Panc1 (cell line): ENCODE measurements at places on chromosomes 3 and 15. TPM values are rescaled to one million over a fixed set of nuclear protein-coding genes. Genes with fewer than 3 reads are reported as not detected.

The CHRD gene
- 1.4 TPM for total RNA-seq

- DNase-seq: no peak
Observed at GRCh38 chr3:44098656-44099415, 142.8 kb upstream of the TOPAZ1 start.

GRCh38 chr3:153192327-153192726 lies 30.3 kb downstream of the RAP2B start:
- DNase-seq: no peak

DNA sequence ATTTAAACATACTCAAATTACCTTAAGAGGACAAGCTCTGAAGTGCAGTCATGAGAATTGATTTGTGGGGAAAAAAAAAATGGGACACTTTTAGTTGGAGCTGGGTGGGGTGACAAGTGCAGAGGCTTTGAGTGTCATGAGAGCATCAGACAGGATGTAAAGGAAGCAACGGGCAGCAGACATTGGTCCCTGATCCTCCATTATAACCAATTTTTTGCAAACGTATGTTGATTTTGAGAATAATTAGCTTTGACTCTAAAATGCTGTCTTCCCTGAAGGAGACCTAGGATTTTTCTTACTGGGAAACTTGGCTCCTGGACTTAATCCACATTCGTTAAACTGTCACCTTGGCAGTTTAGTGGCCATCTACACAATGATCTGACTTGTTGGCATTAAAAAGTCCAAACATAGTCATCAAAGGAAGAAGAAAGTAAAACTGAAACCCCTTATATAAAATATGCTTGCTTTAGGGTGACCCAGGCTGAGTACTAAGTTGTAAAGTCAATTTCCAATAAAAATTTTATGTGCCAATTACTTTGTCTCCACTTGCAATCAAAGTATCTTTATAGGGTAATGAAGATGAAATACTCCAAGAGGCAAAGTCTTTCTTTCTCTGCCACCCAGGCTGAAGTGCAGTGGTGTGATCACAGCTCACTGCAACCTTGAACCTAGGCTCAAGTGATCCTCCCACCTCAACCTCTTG lies 45.6 kb downstream of the BCL2L10 start:
- no peak for DNase-seq

GRCh38 chr3:172467170-172467824 lies 19.0 kb upstream of the GHSR start:
- no peak for DNase-seq

The CYP19A1 gene
- not detected for total RNA-seq

- no peak for DNase-seq
Observed at GRCh38 chr3:126348308-126348920, 8.8 kb downstream of the KLF15 start.

The CYP8B1 gene
- total RNA-seq: 0.08 TPM

GRCh38 chr15:41921639-41922038 lies 27.8 kb upstream of the SPTBN5 start:
- DNase-seq: no peak

GRCh38 chr15:92097474-92098178 lies 244.1 kb downstream of the SLCO3A1 start:
- DNase-seq: no peak

DNA sequence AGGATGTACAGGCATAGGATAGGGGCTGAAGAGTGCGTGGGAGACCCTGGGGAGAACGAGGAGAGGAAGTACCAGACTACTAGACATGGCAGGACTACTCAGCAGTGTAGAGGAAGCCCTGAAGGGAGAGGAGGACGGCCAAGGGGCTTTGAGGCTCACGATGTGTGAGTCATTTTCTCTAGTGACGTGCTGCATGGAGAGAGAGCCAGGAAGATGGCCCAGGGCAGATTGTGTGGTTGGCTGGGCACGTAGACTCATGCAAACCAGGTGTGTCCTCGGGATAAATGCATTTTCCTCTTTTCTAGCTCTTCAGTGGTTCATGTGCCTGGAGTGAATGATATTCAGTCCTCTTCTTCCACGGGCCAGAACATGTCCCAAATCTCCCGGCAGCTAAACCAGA lies 115.0 kb upstream of the ABHD17C start:
- no peak for DNase-seq

- DNase-seq: no peak
Observed at GRCh38 chr3:152853196-152853595, 18.3 kb downstream of the P2RY1 start.

The SCN11A gene
- not detected for total RNA-seq

DNA sequence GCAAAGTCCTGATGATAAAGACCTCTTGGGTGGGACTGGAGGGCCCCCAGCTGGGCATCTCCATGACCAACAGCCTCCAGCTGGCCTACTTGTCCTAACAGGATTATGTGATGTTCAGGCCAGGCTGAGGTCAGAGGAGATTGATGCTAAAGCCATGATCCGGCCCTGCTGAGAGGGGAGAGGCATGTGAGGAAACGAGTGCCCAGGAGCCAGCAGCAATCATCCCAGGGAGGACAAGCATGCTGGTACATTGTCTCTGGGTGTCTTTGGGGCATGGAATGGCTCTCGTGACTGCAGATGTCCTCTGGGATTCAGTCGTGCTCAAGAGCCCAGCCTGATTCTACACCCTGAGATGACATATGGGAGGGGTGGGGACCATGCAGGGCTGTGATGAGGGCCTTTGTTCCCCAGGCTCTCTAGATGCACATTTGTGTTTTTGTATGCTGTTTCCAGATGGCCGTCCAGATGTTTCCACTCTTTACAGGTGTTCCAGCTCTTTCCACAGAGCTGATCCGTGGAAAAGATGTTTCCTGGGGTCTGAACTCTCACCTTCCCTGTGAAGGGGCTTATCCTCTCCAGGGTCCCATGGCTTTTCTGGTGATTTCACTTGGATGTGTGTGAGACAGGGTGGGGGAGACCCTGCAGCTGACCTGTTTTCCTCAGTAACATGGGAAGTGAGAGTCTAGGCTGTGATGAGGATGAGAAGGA lies 20.2 kb downstream of the SLC24A1 start:
- no peak for DNase-seq

GRCh38 chr15:68608206-68608843 lies 29.5 kb downstream of the CORO2B start:
- no peak for DNase-seq

DNA sequence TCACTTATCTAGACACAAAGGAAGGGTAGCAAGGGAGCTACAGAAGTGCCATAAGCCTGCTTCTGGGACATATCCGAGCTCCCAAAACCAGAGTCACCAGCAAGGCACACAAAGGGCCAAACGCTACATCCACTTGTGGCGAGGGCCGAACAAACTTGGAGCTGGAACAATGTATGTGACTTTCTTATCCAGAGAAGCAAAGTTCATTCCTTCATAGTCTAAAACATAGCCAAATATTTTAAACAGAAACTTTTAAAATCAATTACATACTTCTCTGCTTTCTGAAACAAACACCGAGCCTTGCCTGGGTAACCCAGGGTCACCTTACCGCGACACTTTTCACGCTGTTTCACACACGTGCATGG lies 15.9 kb downstream of the ZXDC start:
- DNase-seq: no peak

The PRICKLE2 gene
- 0.26 TPM for total RNA-seq

- DNase-seq: no peak
Observed at GRCh38 chr15:90334304-90334731, 17.8 kb upstream of the ZNF774 start.

DNA sequence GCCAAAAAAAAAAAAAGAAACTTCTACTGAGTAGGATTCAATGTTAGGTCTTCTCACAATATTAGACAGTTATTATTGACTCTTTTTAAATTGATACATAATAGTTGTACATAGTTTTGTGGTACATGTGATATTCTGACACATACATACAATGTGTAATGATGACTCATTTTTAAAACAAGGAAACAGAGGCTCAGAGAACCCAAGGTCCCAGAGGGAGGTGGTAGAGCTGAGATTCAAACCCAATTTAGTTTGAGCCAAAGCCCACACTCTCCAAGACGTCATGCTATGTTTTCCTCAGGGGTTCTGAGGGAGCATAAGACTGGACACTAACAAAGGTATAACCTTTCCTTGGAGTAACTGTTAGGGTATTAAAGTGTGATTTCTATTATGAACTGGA lies 40.6 kb downstream of the MYO5C start:
- DNase-seq: no peak

DNA sequence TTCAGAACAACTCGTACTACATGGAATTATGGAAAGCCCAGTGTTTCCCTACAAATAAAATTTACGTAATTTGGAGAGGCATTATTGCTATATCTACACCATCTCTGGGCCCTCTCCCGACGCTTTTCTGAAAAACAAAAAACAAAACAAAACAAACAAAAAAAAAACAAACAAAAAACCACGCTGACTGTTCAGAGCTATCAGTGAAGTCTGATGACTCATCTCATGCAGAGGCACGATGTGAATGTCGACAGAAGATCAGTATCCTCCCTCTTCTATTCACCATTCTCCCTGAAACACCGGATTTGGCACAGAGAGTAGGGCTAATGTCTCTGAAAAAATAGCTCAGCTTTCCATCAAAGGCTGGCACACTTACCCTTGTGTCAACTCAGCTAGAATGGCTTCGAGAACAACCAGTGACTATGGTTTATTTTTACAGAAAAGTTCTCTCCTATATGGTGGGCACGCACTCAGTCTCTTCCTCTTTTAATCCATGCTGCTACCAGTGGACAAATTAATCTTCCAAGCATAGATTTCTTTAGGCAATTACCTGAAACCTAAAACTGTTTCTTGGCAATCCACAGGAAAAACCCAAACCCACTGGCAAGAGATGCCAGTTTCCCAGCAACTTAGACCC lies 1.5 kb downstream of the CRBN start:
- no peak for DNase-seq

DNA sequence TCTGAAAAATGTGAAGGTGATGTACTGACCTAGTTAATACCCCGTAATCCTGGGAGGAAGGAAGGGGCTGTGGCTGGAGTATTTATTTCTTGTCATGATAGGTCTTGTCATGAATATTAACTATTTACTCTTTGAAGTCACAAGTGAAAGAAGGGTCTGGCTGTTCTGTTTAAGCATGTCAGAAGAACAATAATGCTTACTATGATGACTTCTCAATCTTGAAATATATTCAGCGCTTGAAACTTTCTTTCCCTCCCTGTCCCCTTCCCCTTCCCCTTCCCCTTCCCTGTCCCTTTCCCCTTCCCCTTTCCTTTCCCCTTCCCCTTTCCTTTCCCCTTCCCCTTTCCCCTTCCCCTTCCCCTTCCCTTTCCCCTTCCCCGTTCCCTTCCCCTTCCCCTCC lies 153.9 kb downstream of the PPM1L start:
- no peak for DNase-seq

GRCh38 chr15:63469190-63469589 lies 35.2 kb upstream of the USP3 start:
- no peak for DNase-seq

- DNase-seq: no peak
Observed at GRCh38 chr3:120284747-120285507, at the start of gene GPR156. TSS of gene GPR156 (minus strand) at chr3:120285222. CDS start at chr3:120244098, 41,124 bp downstream.

GRCh38 chr15:95716708-95717107 lies 613.8 kb upstream of the NR2F2 start:
- DNase-seq: no peak

GRCh38 chr3:119346076-119346496 lies 51.9 kb downstream of the ARHGAP31 start:
- DNase-seq: no peak

DNA sequence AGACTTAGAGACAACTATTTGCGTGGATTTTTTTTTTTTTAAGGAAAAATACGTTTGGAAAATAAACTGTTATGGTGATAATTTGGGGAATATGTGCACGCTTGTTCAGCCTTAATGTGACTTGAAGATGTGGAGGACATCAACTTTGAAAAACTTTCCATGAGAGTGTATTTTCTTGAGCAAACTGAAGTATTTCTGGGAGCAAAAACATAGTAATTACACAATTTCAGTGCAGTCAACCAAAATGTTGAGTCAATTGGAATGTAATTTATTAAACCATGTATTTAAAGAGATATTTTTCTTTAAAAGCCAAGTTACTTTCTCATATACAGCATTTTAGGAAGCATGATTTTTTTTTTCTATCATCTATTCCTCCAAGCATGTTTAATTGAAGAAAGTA lies 80.3 kb upstream of the FLNB start:
- DNase-seq: no peak

DNA sequence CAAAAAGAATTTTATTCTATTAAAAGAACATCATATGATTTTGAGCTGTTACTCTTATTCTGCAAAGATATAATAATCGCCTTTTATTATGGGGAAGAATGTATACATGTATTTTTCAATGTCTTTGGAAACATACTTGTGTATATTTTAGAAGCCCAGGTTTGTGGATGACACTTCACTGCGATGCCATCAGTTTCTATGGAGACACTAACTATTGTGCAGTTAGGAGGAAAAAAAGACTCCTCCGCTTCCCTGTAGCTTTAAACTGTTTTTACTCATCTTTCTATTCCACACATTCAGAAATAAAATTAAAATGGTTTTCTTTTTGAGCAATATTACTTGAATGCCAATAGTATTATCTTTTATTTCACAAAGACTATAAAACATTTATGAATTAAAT lies 305.0 kb downstream of the NLGN1 start:
- no peak for DNase-seq

DNA sequence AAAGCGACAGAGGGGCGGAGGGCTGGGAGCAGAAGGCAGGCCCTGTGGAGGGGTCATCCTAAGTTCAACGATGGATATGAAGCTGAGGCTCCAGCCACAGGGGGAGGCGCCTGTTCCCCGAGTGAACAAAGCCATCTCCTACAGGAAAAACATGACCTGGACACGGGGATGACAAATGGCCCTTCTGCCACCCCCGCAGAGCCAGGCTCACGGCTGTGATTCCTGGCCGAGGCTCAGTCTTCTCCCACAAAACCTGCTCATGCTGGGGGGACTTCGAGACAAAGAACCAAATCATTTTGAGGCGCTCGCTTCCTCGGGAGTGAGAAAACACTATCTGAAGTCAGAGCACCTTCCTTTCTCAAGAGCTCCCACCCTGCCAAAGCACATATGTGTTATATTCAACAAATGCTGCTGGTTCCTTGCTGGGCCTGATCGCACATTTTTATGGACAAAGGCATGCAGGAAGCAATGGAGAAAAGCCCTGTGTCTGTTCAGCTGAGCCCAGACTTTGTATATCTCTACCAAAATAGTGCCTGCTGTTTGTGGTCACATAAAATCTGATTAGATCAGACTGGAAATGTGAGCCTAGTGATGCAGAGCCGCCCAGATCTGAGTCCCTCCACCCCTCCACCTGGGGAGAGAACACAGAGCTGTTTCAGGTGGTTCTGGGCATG lies 5.6 kb downstream of the RBP1 start:
- no peak for DNase-seq

GRCh38 chr15:91821458-91821857 lies 32.0 kb upstream of the SLCO3A1 start:
- no peak for DNase-seq

DNA sequence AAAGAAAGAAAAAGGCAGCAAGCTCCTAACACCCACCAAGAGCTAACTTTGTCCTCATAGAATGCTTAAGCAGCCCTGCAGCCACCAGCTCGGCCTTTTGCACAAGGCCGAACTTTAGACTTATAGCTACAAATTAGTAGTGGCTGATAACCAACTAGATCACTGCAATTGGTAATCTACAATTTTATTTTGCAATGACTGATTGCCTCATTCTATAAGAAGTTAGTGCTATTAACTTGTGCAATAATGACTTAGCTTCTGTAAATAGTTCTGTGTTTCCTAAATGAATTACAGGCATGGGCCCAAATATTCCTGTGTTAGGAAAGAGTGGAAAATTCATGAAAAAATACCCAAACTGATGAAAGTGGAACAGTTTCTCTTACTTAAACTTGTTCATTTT lies 284.8 kb upstream of the CFAP20DC start:
- DNase-seq: no peak

The EIF4E3 gene
- 0.39 TPM for total RNA-seq

GRCh38 chr15:85580879-85581278 lies 200.5 kb downstream of the AKAP13 start:
- no peak for DNase-seq

The DNAH12 gene
- total RNA-seq: 0.21 TPM

GRCh38 chr15:28246605-28247004 lies 75.4 kb downstream of the HERC2 start:
- DNase-seq: no peak
